ENCODE measurements at places on chromosomes 2 and 18.

DNA sequence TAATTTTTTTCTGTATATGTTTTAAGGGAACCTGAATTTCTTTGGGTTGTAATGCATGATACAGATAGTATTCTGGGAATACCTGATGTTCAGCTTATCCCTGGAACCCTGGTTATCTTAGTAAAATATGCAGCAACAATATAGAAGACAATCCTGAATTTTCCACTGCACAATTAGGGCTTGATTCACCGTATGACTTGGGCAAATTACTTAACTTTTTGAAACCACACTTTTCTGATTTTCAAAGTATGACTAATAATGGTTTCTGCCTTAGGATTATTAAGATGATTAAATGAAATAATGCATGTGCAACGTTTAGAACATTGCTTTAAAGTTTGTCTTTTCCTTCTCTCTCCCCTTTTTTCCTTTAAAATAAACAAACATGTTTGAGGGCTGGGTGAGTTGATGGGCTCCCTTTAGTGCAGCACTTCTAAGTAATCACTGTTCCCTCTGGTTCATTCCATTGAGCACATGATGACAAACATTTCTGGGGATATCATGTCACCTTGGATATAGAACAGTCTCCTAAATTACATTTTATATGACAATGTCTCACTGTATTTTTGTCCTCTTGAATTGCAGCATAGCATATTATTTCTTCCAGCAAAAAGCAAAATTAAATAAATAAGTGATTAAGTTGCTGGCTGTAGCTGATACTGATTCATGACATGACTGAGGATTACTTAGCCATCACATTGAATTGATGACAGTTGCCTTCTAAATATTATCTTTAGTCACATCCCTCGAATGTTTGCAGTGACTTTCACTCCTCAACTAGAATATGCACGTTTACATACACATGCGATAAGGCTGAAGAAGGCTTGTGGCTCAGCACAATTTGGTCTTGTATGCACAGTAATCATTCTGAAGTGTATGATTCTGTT lies 254.5 kb downstream of the NEDD4L start:
- DNase-seq: no peak

DNA sequence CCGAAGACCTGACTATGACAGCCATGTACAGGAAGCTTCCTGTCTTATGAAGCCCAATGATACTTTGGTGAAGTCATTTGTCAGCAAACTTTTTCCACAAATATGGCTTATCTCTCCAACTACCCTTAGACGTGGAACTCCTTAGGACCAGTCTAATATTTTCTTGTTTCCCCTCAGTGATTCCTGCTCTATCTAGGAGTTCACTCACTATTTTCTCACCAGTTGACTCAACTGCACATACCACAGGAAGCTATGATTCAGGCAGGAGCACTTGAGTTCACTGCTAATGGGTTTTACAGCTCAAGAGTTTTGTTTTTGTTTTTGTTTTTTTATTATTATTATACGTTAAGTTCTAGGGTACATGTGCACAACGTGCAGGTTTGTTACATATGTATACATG lies 109.3 kb downstream of the ANTXR1 start:
- no peak for DNase-seq

- no peak for DNase-seq
Observed at GRCh38 chr2:134368009-134368817, 114.3 kb downstream of the MGAT5 start.

DNA sequence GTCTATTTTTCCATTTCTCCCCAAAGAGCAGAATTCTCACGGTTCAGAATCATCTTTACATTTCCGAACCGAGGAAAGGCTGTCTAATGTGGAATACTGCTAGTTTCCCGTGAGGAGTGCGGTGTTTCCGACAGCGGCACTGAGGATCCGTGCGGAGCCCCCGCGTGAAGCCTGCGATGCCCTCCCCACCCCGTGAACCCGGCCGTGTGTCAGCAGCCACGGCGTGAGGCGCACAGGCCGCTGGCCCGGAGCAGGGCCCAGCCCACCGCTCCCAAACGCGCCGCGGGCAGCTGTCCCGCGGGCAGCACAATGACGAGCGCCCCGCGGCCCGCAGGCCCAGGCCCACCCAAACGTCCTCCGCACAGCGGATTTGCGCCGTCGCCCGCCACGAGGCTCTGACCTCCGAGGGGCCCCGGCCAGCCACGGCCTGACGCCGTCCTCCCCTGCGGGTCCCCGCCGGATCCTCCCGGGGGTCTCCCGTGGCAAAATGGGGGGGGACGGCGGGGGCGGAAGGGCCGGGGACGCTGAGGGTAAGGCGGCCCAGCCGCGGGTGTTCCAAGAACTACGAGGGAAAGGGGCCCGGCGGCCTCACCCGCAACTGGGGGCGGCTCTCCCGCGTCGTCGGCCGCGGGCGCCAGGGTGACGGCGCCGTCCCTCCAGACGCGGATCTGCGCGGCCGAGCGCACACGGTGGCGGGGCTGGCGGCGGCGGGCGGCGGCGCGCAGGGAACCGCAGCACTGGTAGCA lies 796 bp downstream of the SPIRE1 start:
- DNase-seq: no peak

GRCh38 chr2:143123911-143124310 lies 5.3 kb upstream of the ARHGAP15 start:
- no peak for DNase-seq

- no peak for DNase-seq
Observed at GRCh38 chr2:4029081-4029480, 325.7 kb downstream of the DCDC2C start.

All from activated CD4-positive, CD25-positive, alpha-beta regulatory T cell treated with anti-CD3 and anti-CD28 coated beads, Interleukin-2, amount 50 U/mL, for 16 hours (primary cell).